ENCODE measurements at places on chromosomes 16 and 17.
A peak's percentile ranks its signal among the peaks of the same experiment; 100 is the strongest.

GRCh38 chr17:60902399-60902798 is 224.7 kb downstream of the BCAS3 start:
- DNase-seq: no peak

DNA sequence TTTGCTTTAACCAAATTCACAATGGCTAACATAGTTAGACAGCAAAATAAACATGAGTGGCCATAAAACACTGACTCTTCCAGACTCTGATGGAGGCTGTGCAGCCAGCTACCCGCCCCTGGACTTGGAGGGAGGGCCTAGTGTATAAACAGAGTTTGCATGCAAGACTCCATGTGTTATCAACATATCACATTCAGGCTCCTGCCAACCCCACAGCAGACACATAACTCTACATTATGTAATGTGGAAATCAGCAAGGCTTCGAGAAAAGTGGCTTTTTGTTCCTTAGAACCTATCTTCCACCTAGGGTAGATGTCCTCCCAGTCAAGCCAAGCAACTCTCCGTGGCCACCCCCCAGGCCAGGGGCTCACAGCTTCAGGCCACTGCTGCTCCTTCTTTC is 19.3 kb upstream of the SOX9 start:
- no peak for DNase-seq

GRCh38 chr16:83348991-83349390 is 458.8 kb upstream of the HSBP1 start:
- no peak for DNase-seq

DNA sequence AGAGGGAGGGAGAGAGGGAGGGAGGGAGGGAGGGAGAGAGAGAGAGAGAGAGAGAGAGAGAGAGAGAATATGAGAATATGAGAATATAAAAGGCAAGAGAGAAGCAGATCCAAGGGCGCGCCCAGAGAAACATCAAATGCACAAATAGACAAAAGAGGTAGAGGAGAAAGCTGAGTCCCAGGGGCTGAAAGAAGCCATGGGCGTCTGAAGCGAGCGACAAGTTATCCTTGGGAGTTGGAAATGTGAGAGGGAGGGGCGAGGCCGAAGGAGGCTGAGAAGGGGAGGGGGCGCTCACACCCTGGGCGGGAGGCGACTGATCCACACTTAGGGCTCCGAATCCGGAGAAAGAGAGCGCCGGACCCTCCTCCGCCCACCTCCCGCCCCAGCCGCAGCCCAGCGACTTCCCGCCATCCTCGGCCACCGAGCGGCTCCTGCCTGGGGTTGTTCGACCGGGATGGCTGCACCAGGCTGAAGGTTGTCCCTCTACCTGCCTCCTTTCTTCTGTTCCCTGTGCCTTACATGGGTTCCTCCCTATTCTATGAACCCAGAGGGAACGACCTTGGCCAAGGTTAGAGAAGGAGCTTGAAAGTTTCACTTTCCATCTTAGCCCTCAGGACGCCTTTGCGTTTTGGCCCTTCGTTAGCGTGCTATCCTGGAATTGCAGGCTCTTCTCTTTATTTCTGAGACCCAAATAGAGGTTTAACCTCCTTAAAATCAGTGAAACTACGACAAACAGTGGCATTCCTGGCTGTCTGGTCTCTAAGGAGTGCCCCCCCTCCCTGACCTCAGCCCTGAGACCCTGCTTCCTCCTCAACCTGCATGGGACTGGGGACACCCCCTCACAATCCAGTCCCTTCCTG is 21.2 kb upstream of the HOXB9 start:
- no peak for DNase-seq

DNA sequence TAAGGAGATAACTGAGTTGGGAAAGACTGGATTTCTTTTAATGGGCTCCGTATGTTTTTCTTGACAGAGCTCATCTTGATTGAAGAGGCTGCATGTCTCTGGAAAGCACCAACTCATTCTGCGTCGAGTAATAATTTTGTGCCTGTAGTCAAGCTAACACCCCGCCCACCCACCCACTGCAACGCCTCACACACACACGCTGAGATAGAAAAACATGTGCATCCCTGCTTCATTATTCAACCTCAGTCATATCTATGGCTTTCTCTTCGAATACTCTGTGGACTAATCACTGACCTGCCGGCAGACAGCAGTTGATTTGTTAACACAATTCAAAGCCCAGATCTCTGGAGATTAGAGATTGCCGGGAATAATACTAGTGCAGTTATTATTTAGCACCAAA is 220.2 kb upstream of the TOM1L1 start:
- no peak for DNase-seq

DNA sequence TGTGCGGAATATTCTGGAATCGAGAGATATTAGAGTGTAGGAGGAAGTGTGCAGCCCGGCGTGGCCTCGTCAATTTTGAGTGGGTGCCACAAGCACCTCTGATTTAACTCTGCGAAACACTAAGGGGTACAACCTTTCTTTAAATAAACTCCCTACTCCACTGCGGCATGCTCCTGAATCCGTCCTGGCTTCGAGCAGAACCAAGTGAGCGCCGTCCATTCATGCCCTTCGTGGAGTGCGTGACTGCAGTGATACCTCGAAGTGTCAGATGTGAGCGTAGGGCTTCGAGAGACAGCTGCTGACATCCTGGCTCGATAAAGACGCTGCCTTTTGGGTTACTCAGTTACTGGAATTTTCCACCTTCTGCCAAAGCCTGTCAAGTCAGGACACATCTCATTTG is 128.8 kb downstream of the FOXL1 start:
- no peak for DNase-seq

- DNase-seq: no peak
Observed at GRCh38 chr17:1434150-1434549, 21.9 kb downstream of the CRK start.

DNA sequence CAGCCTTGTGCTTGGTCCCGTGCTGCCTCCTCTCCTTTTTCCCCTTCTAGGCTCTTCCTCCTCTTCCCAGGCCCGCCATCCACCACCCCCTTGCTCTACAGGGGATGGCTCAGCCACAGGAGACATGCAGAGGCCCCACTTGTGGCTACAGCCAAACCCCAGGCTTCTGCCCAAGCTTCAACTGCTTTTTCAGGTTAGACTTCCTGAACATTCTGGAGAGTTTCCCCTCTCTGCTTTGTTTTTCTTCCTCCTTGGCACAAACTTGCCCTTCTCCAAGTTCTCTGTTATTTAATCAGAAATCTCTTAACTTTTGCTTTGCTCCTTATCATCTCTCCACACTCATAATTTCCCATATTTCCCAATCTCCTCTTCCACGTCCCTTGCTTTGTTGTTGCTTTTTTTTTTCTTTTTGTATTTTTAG is 18.3 kb upstream of the HAS3 start:
- DNase-seq: no peak

- DNase-seq: no peak
Observed at GRCh38 chr17:81541123-81541522, 11.0 kb downstream of the FAAP100 start.

- DNase-seq: peak; percentile 12
Observed at GRCh38 chr17:13740686-13741085, 139.0 kb upstream of the HS3ST3A1 start.

- no peak for DNase-seq
Observed at GRCh38 chr17:17403065-17403464, 73.7 kb upstream of the MED9 start.

GRCh38 chr17:77778636-77779489 is 179.6 kb upstream of the TNRC6C start:
- DNase-seq: no peak

DNA sequence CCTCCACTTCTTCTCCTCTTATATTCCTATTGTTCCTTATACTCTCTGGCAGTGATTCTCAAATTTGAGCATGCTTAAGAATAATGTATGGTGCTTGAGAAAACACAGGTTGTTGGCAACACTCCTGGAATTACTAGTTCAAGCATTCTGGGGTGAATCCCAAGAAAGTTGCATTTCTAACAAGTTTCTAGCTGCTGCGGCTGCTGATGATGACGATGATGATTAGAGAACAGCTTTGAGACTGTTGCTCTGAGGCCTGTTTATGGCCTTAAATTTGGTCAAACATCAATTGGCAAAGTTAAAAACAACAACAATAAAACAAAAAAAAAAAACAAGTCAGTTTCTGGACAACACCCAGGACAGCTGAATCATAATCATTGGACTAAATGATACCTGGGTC is 961.9 kb downstream of the CDH11 start:
- DNase-seq: no peak

DNA sequence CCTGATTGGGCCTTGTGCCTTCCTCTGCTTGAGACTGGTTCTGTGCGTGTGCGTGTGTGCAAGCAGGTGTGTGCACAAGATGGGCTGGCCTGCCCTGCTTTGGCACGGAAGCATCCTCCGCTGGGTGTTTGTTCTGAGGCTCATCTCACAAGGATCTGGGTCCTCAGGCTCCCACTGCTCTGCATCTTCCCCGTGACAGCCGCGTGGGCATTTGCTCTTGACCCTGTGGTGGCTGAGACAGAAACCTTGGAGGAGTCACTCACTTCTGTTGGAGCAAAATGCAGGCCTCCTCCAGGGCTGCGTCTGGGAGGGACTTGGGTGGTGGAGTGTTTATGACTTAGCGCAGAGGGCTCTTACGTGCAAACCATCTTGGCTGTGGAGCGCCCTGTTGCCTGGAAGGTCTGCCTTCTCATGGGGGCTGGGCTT is 119.2 kb downstream of the RPTOR start:
- peak; percentile 12 for DNase-seq

- no peak for DNase-seq
Observed at GRCh38 chr16:89918453-89919347, at the start of gene MC1R. TSS of gene MC1R (plus strand) at chr16:89918862. CDS start at chr16:89919259, 397 bp downstream.

GRCh38 chr16:10308305-10309193 is 77.3 kb upstream of the ATF7IP2 start:
- DNase-seq: peak; percentile 38

- DNase-seq: peak; percentile 43
Observed at GRCh38 chr17:74592087-74592990, at the start of gene CD300LD. TSS of gene CD300LD (minus strand) at chr17:74592283. CDS start at chr17:74592202, 81 bp downstream.

- DNase-seq: no peak
Observed at GRCh38 chr17:47310186-47310733, 13.5 kb upstream of the EFCAB13 start.

DNA sequence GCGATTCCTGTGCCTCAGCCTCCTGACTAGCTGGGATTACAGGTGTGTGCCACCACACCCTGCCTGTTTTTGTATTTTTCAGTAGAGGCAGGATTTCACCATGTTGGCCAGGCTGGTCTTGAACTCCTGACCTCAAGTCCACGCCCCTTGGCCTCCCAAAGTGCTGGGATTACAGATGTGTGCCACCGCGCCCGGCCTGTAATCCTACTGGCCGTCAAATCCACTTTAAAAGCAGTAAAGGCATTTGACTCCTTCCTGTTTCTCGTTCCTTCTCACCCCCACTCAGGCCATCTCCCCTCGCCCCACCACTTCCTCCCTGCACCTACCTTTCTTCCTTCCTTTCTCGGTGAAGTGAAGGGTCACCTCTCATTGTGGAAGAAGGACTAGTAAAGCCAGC is 69.4 kb upstream of the CREBBP start:
- DNase-seq: peak; percentile 58

Data from MV-4-11 (cell line).